ENCODE measurements at places on chromosomes 6 and 20.

DNA sequence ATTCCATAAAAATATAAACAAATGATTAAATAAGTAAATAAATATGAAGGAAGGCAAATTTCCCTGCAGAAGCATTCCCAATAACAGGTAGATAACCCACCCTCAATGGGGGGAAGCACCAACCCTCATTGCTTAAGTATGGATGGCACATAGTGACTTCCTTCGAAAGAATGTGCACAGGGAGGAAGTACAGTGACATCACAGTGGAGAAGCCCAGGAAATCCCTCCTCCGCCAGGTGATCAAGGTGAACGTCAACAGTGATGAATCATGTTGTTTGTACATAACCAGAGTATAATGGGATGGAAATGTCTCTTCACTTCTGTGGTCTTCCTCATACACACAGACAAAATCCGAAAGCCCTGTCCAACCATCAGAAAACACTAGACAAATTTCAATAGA, 267.9 kb downstream of the THBS2 start:
- DNase-seq = no peak

DNA sequence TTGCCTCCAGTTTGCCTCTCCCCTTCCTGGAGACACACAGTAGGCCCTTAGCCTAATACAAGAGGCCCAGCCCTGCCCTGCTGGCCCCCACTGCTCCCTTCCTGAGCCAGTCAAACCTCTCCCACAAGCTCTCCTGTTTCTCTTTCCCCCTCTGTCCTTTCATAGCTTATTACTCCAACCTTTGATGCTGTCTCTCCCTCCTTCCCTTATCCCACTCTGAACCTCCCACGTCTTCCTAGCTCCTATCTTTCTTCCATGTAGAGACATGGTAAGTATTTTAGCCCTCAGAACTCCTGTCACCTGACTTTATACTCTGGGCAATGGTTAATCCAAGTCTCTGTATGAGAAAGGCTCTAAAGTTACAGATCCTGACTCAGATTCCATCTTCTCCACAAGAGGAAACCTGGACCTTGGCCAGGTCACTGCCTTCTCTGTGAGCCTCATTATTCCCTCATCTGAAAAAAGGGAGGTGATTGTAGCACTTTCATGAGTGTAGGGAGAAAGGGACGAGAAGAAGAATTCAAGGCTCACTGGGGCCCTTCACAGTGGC, 6.7 kb downstream of the TGIF2 start:
- no peak for DNase-seq

DNA sequence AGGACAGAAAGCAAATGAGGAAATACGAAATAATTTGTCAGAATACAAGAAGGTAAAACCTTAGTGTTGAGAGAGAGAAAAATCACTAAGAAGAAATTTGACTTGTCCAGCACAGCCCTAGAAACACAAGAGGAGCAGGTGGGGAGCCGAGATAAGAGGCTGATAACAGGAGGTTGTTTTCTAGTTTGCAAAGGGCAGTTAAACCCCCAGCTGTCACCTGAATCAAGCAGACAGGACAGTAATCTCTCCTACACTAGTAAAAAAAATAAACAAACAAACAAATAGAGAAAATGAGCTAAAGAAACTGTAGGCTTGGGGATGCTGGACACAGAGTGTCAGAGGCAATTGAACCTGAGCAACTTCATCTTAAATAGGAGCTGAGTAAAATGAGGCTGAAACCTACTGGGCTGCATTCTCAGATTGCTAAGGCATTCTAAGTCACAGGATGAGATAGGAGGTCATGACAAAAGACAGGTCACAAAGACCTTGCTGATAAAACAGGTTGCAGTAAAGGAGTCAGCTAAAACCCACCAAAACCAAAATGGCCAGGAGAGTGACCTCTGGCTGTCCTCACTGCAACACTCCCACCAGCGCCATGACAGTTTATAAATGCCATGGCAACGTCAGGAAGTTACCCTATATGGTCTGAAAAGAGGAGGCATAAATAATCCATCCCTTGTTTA, 40.4 kb downstream of the FAM184A start:
- no peak for DNase-seq

DNA sequence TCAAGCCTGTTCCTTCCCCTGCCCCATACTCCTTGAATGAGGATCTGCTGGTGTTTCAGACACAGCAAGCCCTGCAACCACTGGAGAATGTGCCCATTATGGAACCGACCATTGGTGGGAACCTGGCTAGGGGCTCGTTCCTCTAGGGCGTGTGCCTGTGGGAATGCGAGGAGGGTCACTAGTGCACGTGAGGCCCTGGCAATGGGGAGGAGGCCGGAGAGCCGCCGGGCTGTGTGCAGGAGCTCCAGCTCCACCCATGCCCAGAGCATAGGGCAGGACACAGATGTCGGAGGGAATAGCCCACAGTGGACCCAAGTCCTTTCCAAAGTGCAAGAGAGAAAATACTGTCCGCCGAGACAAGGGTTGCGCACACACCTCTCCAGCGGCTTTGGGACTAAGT, 99.3 kb downstream of the ERMARD start:
- DNase-seq = no peak

DNA sequence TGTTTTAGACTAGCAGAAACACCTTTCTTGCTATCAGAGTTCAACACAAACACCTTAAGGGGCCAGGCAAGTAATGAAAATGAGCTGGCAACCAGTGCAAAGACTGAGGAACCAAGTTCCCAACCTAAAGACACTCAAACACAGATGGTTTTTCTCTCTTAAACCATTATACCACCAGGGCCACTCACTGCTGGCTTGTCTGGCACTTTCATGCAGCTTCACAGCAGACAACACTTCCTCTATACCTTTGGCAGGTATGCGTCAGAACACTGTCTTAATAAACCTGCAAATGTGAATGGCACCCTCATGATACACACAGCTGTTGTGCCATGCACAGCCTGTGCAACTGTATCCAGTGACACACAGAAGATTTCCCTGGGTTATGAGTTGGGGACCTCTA, 41.6 kb downstream of the NFATC2 start:
- DNase-seq = no peak
